Karpas-422 (cell line): ENCODE measurements at places on chromosomes 12 and 14. TPM values are rescaled to one million over a fixed set of nuclear protein-coding genes. Genes with fewer than 3 reads are reported as not detected.

DNA sequence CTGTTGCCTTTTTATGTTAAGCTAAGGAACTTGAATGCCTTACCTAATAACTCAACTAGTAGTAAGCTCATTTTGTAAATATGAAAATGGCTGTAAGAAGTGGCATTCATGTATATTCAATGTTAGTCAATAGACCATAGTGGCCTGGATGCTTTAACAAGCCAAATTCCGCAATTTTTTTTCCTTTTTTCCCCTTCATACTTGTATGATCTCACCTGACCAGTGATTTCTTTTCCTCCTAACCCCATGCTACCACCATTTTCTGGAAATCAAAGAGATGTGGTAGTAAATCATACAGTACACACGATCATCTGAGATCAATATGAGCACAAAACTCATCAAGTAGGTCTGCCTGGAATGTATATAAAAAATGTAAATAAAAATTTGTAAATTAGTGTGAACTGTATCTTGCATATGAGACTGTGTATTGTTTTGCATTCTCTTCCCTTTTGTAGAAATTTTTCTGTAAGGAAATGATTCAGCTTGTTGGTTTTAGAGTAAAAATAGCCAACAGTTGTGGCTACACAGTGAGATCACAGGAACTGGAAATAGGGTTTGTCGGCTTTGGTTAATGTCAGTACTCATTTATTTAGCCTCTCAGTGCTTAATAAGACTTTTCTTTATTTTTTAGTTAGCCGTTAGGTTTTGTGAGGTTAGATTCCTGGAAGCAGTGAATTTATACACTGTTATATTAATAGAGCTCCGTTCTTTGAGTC lies 62.5 kb downstream of the ETNK1 start:
- H3K36me3 ChIP-seq = peaks cover 53% of the 10 kb centered on the region; the same call in 1 of the 2 replicates
- no peak overlapping the region for H3K27ac ChIP-seq
- H3K4me1 ChIP-seq = peaks cover 10% of the 10 kb centered on the region
- no peak for DNase-seq
- no peaks in the 10 kb centered on the region for H3K27me3 ChIP-seq

GRCh38 chr14:65373016-65373670 lies 39.4 kb upstream of the FUT8 start:
- no peak overlapping the region for H3K4me3 ChIP-seq
- no peak for DNase-seq
- no peaks in the 10 kb centered on the region for H3K36me3 ChIP-seq
- peaks cover 6% of the 10 kb centered on the region; the same call in 1 of the 2 replicates for H3K4me1 ChIP-seq

The SOCS2 gene
- not detected in 2 replicates for total RNA-seq

- no peak overlapping the region for H3K4me3 ChIP-seq
- DNase-seq = no peak
- H3K27me3 ChIP-seq = no peaks in the 10 kb centered on the region
- H3K36me3 ChIP-seq = no peaks in the 10 kb centered on the region
- H3K27ac ChIP-seq = no peak overlapping the region
- H3K4me1 ChIP-seq = no peaks in the 10 kb centered on the region
Observed at GRCh38 chr12:114504311-114504710, 98.4 kb upstream of the TBX5 start.
